Nucleus accumbens (tissue), 56 donors: ENCODE measurements at places on chromosomes 12 and 14.

GRCh38 chr14:36455241-36455627 lies 64.8 kb downstream of the NKX2-1 start:
- no peak for DNase-seq

GRCh38 chr14:69044965-69045555 lies 66.0 kb upstream of the ACTN1 start:
- DNase-seq: no peak

GRCh38 chr14:96852823-96853422 lies 55.7 kb downstream of the VRK1 start:
- no peak for DNase-seq

GRCh38 chr14:78103271-78103670 lies 66.9 kb upstream of the NRXN3 start:
- DNase-seq: no peak

- no peak for DNase-seq
Observed at GRCh38 chr14:20386276-20386855, 26.9 kb downstream of the TEP1 start.

- DNase-seq: no peak
Observed at GRCh38 chr12:91347481-91348214, 165.0 kb upstream of the DCN start.
